ENCODE measurements at places on chromosomes 3 and 15. TPM values are rescaled to one million over a fixed set of nuclear protein-coding genes. Genes with fewer than 3 reads are reported as not detected.

Gene FAM227B
- total RNA-seq = 5.7 TPM

Gene NAALADL2
- total RNA-seq = 3.8 TPM

Gene PPP2R3A
- total RNA-seq = 20.6 TPM

Gene DHFR2
- total RNA-seq = 5.3 TPM

Gene RTP1
- not detected for total RNA-seq

Gene RASA2
- total RNA-seq = 51.1 TPM
